ENCODE measurements at places on chromosomes 1 and 21. TPM values are rescaled to one million over a fixed set of nuclear protein-coding genes. Genes with fewer than 3 reads are reported as not detected.

GRCh38 chr1:30161953-30162352, 561.4 kb downstream of the MATN1 start:
- DNase-seq = no peak

Gene TOMM40L
- 13.4 TPM for total RNA-seq

DNA sequence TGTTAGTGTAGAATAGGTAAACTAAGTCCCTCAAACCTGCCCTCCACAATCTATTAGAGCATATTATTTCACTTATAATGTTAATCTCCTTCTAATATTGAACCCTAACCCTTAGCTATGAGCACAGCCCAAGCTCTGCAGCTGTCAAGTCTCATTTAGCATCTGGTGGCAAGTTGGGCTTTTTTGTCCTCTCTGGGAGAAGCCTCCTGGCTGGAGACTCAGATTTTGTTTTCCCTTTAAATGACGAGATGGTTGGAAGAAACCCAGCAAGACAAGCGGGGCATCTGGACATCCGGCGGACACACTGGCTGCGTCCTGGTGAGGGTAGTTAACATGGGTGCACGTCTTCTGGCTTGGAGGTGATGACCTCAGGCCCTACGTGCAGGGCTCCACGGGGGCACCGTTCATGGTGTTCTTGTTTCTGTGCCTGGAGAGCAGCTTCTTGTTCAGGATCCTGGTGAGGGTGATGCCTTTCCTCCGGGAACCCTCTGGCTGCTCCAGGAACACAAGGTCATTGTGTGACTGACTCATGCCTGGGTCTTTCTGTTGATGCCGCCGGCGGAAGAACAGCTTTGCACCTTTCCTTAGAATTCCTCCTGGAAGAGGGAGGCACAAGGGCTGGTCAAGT, 9.7 kb upstream of the PRDM15 start:
- DNase-seq = no peak

DNA sequence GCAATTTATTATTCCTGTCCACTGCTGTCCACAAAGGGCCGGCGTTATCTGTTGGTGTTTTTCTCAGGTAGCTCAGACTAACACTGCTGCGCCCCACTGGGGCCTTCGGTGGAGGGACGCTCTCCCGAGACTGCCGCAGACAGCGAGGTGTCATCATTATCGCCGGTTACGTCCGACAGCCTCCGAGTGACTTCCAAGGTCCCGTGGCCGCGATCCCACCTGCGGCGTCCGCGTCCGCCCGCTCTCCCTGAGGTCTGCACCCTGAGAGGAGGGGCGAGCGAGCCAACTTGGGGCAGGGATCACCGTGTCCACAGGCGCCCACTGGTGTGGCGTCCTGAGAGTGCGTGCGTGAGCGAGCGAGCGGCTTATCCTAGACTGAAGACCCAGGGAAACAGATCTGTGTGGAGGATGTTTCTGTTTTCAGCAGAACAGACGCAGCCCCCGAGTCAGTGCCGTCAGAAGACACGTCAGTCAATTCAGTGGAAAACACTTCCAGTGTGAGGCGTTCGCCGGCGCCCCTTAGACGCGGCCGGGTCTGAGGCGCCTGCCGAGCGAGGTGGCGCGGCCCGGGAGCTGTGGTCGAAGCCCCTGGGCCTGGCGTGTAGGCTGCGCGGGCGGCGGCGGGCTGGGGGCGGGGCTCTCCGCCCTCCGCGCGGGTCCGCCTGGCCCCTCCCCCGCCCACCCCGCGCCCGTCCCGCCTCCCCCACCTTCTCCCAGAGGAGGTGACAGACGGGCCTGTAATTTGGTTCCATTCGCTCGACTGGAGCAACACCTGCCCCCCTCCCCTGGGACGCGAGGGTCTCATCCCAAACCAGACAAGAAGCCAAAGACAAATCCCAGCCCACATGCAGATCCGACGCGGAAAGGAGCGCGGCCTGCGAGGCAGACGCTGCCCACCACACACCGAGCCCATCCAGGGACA, 12.6 kb downstream of the NHLH2 start:
- DNase-seq = peak; percentile 63

DNA sequence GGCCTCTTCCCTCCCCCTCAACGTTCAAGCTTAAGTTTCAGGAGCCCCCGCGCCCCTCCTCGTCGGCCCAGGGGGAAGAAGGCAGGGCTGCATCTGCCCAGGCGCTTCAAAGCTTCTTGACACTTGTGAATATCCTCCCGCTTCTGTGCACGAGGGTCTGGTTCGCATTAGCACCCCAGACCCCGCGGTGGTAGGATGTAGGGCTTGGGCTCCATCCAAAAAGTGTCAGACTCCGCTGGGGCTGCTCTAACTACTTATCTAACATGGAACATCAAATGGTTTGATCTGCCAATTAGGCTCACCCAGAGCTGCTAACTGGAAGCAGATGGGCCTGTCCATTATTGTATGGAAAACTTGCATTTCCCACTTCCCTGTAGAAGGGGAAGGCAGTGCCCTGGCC, 28.9 kb downstream of the TAS1R2 start:
- DNase-seq = no peak

DNA sequence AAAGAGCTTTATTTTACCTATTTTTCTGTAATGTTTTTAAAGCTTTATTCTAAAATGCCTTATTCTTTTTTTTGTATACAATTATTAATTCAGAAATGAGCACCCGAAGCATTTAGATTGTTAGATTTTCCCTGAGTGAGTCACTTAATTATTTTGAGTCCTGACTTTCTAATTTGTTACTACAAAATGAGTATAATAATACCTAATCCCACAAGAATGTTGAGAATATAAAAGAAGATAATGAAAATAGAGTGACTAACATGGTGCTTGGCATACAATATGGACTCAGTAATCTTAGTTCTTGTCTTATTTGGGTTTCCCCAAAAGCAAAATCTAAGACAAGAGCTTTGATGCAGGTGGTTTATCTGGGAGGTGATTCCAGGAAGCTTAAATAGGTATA, 142.2 kb downstream of the LHX8 start:
- no peak for DNase-seq

Gene S100A1
- total RNA-seq = not detected

Gene DMRTA2
- total RNA-seq = 0.32 TPM

Gene CFAP141
- not detected for total RNA-seq
